Neuronal stem cell (in vitro differentiated cells): ENCODE measurements at places on chromosomes 12 and 14.

DNA sequence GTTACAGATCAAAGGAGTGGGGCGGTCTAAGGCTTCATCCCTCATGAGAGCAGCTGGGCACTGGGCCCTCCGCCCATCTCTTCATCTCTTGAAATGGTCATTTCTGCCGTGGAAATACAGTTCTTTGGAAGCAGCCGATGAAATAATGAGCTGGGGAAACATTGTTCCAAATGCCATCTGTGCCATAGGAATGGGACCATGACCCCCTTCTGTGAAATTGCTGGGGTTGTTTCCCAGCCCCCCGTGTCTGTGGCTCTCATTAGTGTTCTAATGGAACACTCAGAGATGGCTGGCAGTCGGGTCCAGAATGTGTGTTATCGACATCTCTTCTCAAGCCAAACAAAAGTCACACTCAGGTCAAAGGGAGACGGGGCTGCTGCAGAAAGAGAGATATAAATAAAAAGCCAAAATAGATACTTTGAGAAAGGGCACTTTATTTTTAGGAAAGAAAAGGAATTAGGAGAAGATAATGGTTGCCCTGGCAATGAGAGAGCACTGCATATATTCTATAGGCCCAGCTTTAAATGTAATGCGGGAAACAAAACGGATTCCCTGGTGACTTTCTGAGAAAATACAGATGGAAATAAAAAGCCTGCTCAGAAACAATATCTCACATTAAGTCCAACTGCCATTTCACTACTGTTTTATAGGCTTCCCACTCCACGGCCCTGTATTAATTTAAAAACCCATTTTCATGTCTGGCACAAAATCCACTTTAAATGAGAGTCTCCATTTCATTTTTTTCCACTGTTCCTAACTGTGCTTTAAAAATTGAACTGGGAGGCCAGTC lies 107.1 kb downstream of the TTC8 start:
- no peak for DNase-seq

DNA sequence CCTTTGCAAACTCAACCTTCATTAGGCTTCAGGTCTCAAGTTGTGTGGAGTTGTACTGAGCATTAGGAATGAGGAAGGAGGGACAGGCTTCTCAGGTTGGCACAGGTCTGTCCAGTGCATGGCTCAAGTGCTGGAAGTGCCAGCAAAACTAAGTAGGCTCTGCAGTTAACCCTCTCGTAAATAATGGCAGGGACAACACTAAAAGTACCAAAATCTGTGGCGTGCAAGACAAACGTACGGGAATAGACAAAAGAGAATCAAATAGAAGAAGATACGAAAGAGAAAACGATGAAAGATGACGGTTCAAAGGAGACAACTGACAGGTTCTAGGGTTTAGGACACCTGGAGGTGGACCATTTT lies 612 bp downstream of the TRAPPC6B start:
- DNase-seq = no peak

DNA sequence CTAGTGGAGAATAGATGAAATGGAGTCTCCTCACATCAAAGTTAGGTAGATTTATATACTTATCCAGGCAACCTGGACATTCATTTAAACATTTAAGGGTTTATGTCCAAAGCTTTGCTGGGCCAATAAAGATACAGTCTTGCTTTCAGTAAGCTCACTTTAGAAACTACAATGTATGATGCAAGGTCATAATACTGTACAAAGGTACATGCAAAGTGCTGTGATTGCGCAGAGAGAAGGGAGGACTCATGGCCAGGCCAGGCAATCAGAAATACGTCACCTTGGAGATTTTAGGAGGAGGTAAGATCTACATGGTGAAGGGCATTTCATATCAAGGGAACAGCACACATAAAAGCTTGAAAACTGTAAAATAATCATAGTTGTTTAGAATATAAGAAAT lies 113.6 kb downstream of the FGD4 start:
- no peak for DNase-seq

- DNase-seq = no peak
Observed at GRCh38 chr14:76007852-76008251, 22.3 kb downstream of the IFT43 start.

- no peak for DNase-seq
Observed at GRCh38 chr12:25101092-25101445, 93.9 kb downstream of the DNAI7 start.

- DNase-seq = no peak
Observed at GRCh38 chr12:52324153-52324444, 2.9 kb upstream of the KRT83 start.

DNA sequence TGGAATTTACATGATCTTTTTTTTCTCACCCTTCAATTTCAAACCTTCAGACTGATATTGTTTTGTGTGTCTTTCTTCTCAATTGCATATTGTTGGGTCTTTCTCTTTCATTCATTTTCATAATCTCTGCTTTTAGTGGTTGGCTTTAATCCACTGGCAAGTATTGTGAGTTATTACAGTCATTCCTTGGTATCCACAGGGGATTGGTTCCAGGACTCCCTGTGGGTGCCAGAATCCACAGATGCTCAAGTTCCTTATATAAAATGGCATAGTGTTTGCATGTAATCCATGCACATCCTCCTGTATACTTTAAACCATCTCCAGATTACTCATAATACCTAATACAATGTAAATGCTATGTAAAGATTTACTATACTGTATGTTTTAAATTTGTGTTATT lies 29.7 kb upstream of the PARP11 start:
- no peak for DNase-seq

GRCh38 chr14:49294621-49295148 lies 291.5 kb downstream of the RPS29 start:
- DNase-seq = no peak

- no peak for DNase-seq
Observed at GRCh38 chr12:95169368-95169767, 47.9 kb downstream of the FGD6 start.

- DNase-seq = no peak
Observed at GRCh38 chr14:54625112-54625511, 58.2 kb downstream of the SAMD4A start.

GRCh38 chr12:125222876-125223275 lies 157.6 kb downstream of the AACS start:
- DNase-seq = no peak

GRCh38 chr12:84134797-84135366 lies 777.7 kb downstream of the SLC6A15 start:
- no peak for DNase-seq

- no peak for DNase-seq
Observed at GRCh38 chr12:52867642-52868041, 18.8 kb upstream of the KRT78 start.

DNA sequence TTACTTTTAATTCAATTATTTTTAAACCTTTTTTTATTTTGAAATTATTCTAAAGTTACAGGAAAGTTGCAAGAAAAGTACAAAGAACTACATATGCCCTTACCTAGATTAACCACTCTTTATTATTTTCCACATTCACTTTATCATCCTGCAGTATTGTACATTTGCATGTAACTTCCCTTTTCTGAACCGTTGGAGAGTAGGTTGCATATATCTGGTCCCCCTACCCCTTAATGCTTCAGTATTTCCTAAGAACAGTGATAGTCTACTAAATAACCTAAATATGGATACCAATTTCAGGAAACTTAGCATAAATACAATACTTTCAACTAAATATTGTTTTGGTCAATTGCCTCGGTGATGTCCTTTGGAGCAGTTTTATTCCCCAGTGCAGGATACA lies 15.0 kb downstream of the G2E3 start:
- DNase-seq = no peak

GRCh38 chr14:73231981-73232851 lies 5.1 kb upstream of the PAPLN start:
- no peak for DNase-seq

DNA sequence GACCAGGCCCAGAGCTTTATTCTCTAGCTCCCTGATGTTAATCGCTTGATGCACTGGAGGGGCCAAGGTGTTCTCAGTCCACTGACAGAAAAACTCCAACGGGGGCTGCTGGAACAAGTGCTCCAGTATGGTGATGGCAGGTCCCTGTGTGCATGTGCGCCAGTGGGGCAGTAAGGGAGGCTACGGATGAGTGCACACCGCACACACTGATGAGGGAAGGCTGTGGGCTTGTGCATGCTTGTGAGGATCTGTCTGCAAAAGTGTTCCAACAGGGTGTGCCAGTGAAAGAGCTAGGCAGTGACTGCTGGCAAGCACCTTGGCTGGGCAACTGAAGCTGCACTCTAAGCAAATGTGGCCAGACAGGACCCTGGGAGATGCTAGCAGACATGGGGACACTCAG lies 229.7 kb upstream of the FOXG1 start:
- no peak for DNase-seq

DNA sequence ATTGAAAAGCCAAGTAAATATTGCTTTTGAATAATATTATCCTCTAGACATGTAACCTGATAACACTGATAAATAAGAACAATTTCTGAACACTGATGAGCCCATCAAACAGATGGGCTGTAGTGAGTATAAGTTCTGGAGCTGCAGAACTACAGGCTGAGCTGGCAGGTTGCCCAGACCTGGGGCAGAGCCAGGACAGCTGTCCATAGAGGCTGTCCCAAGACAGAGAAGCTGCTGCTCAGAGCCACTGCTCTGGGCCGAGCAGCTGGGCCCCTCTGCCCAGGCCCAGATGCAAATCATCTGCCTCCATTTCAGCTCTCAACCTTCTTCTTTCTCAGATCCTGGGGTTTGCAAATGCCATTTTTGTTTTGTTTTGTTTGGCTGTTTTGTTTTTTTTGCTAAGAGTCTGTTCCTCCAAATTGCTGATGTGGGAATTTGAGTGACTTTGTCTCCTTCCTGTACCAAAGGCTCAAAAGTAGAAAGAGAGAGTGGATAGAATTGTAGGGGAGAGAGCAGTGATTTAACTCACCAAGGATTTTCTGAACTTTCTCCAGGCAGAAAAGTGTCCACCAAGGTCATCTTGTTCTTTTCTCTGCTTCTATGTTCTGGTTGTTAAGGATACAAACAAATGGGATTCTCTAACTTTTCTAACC lies 4.0 kb upstream of the TESPA1 start:
- DNase-seq = no peak

- no peak for DNase-seq
Observed at GRCh38 chr14:96177766-96178375, 26.8 kb upstream of the BDKRB2 start.

DNA sequence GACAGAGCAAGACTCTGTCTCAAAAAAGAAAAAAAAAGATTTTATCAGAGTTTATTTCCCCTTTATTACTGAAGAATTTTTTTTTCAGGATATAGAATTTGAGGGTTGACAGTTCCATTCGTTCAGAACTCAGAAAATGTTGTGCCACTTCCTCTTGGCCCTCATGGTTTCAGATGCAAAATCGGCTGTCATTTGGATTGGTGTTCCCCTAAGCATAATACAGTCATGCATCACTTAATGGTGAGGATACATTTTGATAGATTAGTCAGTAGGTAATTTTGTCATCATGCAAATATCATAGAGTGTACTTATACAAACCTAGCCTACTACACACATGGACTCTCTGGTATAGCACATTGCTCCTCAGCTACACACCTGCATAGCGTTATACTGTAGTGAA lies 263.9 kb upstream of the RTL1 start:
- DNase-seq = no peak

DNA sequence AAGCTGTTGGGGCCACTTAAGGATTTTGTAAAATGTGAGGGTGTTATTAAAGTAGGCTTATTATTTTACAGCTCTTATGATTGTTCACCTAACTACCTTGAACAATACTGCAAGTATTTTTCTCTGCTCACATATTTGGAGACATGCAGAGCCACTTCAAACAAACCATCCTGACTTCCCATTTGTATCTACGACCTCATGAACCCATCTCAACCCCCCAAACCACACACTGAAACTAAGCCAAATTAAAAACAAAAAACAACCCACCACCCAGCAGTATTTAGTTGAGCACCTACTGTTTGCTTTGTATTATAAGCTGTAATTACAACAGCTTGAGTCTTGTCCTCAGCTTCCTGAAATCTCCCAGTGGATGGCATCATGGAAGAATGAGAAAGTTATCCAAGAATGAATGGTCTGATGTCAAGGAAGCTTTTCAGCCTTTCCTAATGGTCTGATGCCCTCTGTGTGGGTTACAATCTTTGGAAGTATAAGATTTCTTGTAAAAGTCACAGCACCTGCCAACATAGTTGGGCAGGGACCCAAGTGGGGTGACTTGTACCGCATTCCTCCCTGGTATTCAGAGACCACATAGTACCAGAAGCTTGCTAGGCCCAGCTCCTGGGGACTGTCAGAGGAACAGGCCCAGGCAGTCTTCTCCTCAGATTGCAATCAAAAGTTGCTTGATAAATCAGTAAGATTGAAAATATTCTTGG lies 416.6 kb downstream of the ZFP36L1 start:
- no peak for DNase-seq

- no peak for DNase-seq
Observed at GRCh38 chr14:61620130-61620946, 75.0 kb upstream of the HIF1A start.

- DNase-seq = no peak
Observed at GRCh38 chr12:96225044-96225855, 31.1 kb downstream of the ELK3 start.

GRCh38 chr14:96666088-96666487 lies 131.1 kb upstream of the VRK1 start:
- no peak for DNase-seq

DNA sequence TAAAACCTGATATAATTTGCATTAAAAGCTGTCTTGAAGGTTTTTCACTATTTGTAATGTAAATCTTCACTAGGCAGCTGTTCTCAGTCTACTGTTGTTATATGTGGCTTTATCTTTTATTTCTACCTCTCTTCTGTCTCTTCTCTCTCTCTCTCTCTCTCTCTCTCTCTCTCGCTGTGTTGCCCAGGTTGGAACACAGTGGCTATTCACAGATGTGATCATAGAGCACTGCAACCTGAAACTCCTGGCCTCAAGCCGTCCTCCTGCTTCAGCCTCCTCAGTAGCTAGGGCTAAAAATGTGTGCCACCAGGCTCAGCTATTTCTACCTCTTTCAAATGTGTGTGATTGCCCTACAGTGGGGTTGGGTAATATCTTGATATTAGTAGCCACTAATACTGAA lies 21.1 kb downstream of the FUT8 start:
- no peak for DNase-seq

DNA sequence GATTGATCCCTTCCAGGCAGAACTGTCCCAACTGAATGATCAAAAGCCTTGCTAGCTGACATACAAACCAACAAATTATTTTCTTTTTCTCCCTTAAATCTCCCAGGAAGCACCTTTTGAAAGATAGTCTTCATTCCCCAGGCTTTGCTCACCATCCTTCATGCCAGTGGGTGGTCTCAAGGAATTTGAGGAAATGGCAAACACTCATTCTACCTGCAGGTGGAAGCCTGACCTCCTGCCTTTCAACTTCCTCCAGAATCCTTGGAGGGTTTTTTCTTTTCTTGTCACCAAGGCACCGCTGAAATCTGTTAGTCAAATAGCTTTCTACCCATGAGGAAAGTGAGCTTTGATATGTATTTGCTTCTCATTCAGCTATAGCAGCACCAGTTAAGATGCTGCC lies 128.5 kb downstream of the WIF1 start:
- DNase-seq = no peak

DNA sequence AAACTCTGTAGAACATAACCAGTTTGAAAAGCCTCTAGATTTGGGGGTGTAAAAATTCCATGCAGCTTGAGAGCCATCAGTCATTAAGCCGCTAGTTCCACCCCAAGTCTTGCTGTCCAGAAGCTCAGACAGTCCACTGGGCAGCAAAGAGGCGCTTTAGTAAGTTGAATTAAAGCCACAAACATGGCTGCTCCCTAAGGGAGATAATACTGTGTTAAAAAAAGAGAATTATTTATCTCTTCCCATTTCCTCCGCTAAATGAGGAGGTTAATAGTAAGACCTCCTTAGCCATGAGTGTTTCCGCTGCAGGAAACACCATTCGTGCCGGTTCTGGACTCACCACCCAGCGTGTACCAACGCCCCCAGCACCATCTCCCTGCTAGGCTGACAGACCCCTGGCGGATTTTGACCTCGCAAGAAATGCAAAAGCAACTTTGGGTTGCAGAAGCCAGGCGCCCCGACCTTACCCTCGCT lies 536 bp downstream of the TM7SF3 start:
- DNase-seq = no peak
